Right ventricle myocardium inferior (tissue), 1 donor: ENCODE measurements at places on chromosomes 16 and 17. TPM values are rescaled to one million over a fixed set of nuclear protein-coding genes. Genes with fewer than 3 reads are reported as not detected.

ODAD4 gene
- 0.76 TPM for total RNA-seq

HOXB1 gene
- not detected for total RNA-seq

GRB7 gene
- total RNA-seq = 2.4 TPM

DNA sequence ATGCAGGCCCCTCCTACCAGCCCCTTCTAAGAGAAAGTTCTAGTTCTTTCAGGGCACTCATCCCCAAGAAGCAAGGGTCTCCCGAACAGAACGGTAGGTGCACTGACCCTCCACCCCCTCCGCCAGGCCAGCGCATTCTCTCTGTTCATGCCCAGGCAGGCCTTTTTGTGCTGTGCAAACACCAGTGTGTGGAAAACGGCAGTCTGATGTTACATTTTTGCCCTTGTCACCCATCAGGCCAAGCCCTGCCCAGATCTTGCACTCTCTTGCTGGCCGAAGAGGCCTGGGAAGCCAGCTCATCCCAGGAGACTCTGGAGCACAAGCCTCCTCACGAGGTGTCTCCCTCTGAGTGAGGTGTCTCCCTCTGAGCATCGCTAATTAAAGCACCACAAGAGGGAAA is 16.1 kb upstream of the MTSS2 start:
- DNase-seq = no peak

DNA sequence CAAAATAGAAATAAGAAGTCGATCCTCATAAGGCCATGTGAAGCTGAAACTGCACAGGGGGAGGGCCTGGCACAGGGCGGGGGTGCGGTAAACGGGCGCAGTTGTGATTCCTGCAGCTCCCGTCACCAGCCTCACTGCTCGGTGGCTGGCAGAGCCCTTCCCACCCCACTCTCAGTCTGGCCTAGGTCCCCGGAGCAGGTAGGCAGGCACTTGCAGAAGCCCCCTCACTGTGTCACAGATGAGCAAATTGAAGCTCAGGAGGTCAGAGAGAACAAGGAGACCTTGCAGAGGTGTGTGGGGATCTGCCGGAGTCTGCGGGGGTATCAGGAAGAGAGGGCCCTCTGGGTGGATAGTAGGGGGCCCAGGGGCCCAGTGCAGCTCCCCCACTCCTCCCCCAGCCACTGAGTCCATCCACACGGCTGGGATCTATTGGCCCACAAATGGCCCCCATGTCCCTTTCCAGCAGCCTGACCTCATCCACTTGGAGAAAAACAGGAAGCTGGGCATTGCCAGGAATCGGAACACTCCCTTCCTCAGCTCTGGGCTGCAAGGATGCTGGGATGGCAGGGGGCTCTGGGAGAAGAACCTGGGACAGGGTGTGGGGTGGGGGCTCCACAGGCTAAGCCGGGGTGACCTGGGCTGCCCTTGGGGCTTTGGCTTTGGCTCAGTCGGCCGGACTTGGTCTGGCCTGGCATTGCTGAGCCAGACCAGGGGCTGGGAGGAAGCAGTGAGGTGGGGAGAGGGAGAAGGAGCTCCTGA is 21.4 kb upstream of the MAP3K14 start:
- no peak for DNase-seq

- DNase-seq = no peak
Measured at GRCh38 chr17:72104863-72105234, 16.0 kb upstream of the SOX9 start.

DNA sequence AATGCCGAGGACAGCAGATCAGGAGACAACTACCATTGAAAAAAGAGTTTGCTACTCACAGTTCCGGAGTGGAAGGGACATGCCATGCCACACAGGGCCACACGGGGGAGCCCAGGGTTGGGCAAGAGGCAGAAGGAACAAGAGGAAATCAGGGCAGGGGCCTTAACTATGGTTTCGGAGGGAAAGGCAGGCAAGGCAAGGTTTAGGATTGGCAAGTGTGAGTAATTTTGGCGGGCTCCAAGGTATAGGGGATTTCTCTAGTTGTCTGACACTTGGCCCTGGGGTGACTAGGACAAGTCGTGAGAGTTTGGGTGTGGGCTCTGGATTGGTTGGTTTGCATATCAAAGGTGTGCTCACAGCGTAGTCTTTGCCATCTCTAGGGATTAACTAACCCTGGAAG is 27.0 kb upstream of the NTN1 start:
- peak; percentile 90 for DNase-seq

GRCh38 chr17:78925662-78926555 is 722 bp upstream of the TIMP2 start:
- DNase-seq = peak; percentile 88

DNA sequence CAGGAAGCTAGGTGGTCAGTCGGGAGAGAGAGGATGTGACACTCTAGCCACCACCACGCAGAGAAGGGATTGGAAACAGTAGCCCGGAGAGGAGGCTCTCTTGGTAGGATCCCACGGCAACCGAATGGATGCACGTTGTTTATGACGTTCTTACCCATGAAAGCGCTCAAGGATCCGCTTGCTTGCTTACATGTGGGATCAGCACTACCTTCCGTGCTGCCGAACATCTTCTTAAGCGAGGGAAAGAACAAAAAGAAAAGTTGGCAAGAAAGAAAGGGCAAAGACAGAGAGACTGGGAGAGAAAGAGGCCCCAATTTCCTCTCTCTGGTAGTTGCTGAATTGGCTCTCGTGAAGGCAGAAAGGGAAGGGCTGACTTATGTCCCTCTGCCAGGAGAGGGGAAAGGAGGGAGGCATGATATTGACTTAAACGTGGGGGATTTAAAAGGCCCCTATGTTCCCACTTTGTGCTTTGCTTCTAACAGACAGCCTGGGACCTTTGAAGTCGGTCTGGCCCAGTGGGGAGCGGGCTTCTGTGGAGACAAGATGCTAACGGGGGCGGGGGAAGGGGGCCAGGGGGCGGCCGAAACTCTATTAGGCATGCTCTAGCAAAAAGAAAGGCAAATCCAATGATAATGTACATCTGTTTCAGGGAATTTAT is 35.4 kb downstream of the SNX20 start:
- no peak for DNase-seq

DNA sequence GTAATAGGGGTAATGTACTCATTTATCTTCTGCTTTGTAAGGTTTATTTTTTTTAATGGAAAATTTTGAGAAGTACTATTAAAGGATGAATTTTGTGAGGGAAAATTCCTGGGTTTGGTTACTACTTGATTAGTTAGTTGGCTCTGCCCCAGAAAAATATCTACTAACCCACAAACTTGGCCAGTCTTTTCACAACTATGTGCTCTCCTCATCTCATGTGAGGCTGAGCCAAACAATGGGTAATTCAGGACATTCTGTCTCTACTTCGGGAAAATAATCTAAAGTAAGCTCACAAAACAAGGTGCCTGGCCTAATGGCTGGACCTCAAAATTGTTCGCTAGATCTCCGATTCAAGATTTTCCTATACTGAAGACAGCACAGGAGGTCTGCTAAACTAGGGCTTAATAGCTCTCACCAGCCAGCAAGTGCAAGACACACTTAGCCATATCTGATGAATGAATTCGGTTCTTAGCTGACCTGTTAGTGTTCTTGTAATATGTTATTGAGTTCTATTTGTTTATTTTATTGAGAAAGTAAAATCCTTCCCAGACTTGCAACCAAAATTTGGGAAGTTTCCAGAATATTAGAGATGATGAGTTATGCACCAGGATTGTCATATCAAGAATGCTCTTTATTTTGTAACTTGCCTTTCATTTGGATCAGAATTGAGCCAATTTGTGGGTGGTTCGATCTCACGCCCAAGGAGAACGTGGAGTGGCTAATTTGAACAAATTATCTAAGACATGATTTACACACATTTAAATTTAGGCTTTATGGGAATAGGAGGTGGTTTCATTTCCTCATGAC is 5.7 kb downstream of the KCNJ16 start:
- no peak for DNase-seq

- DNase-seq = no peak
Measured at GRCh38 chr16:47258874-47259461, 115.2 kb upstream of the NETO2 start.

DNA sequence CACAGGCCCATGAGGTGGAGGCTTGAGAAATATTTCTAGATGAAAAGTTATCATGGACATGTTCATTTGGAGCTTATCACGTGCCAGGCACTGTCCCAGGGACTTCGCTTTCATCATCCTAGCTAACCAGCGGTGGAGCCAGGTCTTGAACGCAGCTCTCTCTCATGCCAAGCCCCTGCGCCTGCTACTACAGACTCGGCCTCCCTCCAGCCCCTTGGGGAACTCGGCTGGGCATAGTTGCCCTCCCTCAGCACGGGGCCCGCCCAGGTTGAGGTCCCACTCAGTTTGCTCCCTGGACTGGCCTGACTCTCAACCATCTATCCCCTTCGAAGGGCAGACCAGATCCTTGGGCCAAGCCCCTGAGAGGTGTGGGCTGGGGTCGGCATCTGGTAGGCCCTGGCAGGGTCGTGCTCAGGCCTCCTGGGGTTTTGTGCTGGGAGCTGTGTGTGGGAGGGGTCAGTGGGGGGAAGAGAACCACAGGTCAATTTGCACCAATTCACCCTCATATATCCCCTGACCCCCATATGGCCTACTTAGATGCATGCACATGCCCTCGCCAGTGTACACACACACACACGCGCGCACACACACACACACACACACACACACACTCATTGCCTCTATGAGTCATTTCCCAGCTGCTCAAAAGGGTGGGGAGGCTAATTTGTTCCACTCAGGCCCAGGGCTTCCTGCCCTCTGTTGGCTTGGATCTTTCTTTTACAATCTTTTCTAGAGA is 12.1 kb upstream of the SCN4A start:
- DNase-seq = peak; percentile 55

DNA sequence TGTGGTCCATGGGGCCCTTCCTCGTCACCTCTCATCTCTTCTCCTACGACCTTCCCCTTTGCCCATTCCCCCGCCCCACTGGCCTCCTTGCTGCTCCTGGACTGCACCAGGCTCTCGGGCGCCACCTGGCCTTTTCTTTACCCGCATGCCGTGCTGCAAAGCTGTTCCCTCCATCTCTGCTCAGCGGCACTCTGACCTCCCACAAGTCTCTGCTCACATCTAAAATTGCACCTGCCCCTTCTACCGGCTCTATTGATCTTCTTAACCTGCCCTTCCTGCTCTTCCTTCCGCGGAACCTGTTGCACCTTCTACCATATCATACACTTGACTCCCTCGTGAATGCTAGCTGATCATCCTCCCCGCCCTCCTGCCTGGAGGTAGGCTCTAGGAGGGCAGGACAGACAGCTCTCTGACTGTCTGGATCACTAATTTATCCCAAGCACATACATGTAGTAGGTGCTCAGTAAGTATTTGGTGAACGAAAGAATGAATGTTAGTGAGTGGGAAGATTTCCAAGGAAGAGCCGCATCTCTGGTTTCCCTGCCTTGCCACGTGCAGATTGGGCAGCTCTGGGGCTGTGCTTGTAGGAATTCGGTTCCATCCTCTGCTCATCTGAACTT is 17.3 kb downstream of the DNAH17 start:
- DNase-seq = no peak

- no peak for DNase-seq
Measured at GRCh38 chr17:45946841-45947256, 52.2 kb upstream of the STH start.
